ENCODE measurements at places on chromosomes 13 and 19.
A peak's percentile ranks its signal among the peaks of the same experiment; 100 is the strongest.

DNA sequence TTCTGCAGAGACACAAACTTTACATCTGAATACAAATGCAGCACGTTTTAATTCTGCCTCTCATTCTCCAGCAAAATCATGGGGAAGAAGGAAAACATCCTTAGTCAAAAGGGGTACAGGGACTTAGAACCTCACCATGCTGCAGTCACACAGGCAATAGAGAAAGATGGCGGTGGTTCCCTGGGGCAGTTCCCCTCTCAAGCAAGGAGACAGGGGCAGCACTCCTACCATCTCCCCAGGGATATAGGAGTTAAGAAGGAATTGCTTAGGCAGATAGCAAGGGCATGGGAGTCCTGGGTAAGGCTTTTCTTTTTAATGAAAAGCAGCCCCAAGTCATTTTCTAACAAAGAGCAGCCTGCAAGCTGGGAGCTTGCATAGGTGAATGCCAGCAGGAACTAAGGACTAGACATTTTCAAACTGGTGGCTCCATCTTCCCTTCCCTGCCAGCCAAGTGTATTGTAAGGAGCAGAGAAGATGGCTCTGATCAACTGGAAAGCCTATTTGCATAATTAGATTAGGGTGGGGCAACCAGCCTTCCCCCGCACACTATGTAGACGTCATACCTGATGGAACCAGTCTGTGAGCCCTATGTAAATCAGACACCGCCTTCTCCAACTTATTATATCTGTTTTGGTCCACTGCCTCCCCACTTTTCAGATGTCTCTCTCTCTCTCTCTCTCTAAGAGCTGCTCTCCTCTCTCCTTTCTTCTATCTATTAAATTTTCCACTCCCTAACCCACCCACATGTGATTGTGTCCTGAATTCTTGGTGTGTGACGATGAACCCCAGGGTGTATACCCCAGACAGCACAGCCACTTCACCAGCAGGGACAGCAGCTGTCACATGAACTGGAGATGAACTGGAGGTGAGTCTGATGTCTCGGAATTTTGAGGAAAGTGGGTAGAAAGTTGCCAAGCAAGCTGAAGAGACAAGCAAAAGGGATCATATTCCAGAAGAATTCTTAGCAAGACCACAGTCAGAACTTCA is 514.5 kb downstream of the IRS2 start:
- DNase-seq, result no peak

DNA sequence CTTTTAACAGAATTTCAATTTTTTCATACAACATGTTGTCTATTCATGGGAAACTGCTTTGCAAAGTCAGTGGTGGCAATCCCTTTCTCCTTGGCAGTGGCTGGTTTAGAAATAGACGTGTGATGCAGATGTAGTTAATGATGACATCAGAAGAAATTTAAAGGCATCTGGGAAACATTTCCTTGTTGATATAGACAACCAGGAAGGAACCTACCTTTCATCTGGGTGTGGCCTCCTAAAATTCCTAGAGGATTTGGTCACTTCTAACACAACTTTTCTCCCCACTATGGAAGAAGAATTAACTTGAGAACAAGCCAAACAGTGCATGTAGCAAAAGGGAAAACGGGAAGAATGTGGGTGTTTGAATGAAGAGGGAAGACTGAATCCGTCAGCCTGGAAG is 102.8 kb downstream of the EFNB2 start:
- no peak for DNase-seq

GRCh38 chr19:45558399-45558878 is 26.2 kb downstream of the OPA3 start:
- DNase-seq, result peak; percentile 86

GRCh38 chr13:111398196-111398595 is 77.8 kb downstream of the TEX29 start:
- DNase-seq, result no peak

- DNase-seq, result no peak
Observed at GRCh38 chr19:48678201-48678600, 5.4 kb upstream of the NTN5 start.

GRCh38 chr19:3868770-3869456 is at the start of gene ZFR2:
Gene ZFR2 (minus strand): TSS chr19:3869038. CDS start chr19:3869017, 21 bp downstream.
- no peak for DNase-seq

- no peak for DNase-seq
Observed at GRCh38 chr13:76148374-76148773, 512.2 kb downstream of the LMO7 start.
